Activated T-cell treated with anti-CD3 and anti-CD28 coated beads, Interleukin-2, amount 50 U/mL, for 72 hours (primary cell): ENCODE measurements at places on chromosomes 2 and 18. TPM values are rescaled to one million over a fixed set of nuclear protein-coding genes. Genes with fewer than 3 reads are reported as not detected.

The CTAGE1 gene
- not detected for total RNA-seq

The UPP2 gene
- not detected for total RNA-seq

The L3MBTL4 gene
- total RNA-seq = 0.07 TPM

DNA sequence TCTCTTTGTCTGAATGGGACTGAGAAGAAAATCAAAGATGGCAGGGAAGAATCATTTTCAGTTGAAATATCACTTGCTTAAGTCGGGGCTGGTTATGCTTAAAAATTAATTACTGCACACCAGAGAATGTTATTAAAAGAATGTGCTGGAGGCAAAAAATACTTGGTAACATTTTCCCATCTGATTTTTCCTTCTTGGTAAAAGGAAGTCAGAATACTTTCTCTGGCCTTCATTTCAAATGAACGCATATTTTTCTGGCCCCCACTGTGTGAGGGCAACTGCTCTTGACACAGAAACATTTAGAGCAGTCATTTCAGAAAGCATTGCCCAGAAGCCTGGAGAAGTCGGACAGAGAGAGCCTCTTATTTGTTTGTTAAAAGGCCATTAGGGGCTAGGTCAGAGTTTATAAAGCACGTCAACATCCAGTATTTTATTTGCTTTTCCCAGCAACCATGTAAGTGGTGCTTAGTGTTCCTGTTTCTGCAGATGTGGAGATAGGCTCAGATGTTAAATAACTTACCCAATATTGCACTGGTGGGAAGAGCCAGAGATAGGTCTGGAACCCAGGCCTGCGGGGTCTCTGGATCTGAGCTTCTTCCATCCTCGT, 32.9 kb upstream of the LYPD6B start:
- DNase-seq = no peak
- peaks cover 5% of the 10 kb centered on the region for H3K4me1 ChIP-seq
- peaks cover 5% of the 10 kb centered on the region for H3K36me3 ChIP-seq
- H3K4me3 ChIP-seq = no peak overlapping the region

The ZNF236 gene
- total RNA-seq = 17.9 TPM
